ENCODE measurements at places on chromosomes 2 and 18.

- DNase-seq, result peak; percentile 50
Measured at GRCh38 chr2:38076152-38076709, 280 bp upstream of the CYP1B1 start.

- no peak for DNase-seq
Measured at GRCh38 chr2:199484927-199485326, 27.2 kb upstream of the SATB2 start.

DNA sequence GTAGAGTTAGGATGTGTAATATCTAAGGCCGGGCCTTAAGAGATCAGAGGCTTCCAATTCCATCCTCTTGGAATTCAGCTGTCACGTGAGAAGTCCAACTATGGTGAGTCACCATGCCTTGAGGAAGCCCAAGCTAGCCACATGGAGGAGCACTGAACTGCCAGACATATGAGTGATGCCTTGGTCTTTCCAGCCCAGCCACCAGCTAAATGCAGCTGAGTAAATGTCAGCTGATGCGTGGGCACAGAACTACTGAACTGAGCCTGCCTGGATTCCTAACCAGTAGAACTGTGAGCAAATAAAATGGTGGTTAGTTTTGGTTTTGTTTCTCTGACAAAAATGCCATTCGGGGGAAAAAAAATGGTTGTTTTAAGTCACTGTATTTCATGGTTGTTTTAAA lies 153.7 kb upstream of the SERTAD2 start:
- DNase-seq, result peak; percentile 50

DNA sequence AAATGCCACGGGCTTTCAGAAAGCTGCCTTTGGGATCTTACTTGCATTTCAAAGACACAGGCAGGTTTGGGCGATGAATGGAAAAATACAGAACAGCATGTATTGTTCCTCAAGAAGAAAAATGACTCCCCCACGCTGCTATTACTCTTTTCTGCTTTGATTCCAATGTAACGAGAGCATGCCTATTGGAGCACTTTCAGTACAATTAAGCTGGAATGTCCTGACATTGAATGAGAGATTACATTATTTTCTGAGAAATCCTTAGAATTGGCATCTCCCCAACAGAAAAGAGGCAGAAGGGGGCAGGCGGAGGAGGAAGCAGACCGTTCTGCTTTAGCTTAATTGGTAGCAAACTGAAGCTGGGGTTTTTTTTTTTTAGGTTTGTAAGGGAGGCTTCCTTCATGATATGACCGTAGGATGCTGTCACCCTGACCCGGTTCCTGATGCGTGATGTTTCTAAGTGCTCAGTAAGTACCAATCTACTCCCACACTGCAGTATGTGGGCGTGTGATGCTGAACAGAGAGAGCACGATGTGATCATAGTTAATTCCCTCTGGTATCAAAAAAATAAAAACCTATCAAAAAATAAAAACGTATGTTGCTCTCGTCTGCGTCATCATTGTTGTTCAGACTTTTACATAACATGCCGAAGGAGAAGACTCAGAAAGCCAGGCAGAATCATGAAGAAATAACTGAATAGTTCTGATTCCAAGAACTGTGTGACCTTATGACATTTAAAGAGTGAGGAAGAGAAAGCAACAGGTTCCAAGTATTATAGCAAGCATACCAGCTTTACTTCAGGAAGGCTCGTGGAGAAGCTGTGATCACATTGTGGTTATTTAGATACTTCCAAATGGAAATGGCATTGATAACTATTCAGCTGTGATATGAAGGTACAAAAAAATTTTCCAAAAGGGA lies 40.5 kb downstream of the LONRF2 start:
- DNase-seq, result no peak

- DNase-seq, result no peak
Measured at GRCh38 chr2:153890576-153890975, 18.9 kb downstream of the GALNT13 start.

GRCh38 chr2:41933046-41933420 lies 114.8 kb upstream of the PKDCC start:
- DNase-seq, result no peak

GRCh38 chr2:60555066-60555782 lies 1.8 kb upstream of the BCL11A start:
- peak; percentile 45 for DNase-seq

- DNase-seq, result no peak
Measured at GRCh38 chr2:33238111-33238510, 238.3 kb upstream of the RASGRP3 start.

- no peak for DNase-seq
Measured at GRCh38 chr18:24560511-24560981, 100.1 kb downstream of the HRH4 start.

DNA sequence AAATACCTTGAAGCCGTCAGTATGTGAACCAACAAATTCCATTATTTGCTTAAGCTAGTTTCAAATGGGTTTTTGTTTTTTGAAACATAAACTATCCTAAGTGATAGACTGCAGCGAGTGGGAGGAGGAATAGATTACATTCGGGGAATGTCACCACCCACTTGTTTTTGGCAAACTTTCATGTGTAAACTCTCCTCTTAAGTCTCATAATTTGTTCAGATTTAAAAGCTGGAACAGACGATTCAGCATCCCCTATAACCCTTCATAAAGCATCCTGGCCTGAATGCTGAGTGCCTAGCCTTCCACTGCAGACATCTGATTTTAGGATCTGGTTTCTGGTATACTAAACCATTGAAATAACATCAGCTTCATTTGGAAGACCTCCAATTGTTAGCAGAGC lies 51.0 kb downstream of the CPO start:
- no peak for DNase-seq

- DNase-seq, result no peak
Measured at GRCh38 chr18:45248240-45248903, 366.9 kb upstream of the SLC14A2 start.

GRCh38 chr18:74587441-74587840 lies 10.2 kb upstream of the ZNF407 start:
- no peak for DNase-seq

DNA sequence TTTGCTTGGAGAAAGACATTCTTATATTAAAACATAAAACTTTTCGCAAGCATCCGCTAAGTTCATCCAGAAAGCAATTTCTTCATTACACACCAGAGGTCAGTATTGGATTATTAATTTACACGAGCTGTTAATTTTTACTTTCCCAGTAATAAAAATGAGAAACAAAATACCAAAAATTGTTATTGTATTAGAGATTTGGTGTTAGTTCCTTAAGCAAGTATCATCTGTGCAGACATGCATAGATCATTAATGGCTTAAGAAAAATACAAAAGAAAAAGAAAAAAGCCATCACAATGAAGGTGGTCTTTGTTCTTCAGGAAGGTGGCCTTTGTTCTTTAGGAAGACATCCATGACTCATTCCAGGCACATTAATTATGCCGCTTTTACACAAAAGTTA lies 53.6 kb upstream of the HNMT start:
- DNase-seq, result no peak

- no peak for DNase-seq
Measured at GRCh38 chr2:197500503-197501131, 438 bp downstream of the HSPE1 start.

GRCh38 chr18:31102025-31102684 lies at the start of gene DSC2:
Gene DSC2, minus strand, starts transcription at chr18:31102421. Its CDS starts 450 bp downstream, at chr18:31101971.
- DNase-seq, result no peak

GRCh38 chr2:126809340-126809739 lies 89.3 kb upstream of the TEX51 start:
- DNase-seq, result no peak

DNA sequence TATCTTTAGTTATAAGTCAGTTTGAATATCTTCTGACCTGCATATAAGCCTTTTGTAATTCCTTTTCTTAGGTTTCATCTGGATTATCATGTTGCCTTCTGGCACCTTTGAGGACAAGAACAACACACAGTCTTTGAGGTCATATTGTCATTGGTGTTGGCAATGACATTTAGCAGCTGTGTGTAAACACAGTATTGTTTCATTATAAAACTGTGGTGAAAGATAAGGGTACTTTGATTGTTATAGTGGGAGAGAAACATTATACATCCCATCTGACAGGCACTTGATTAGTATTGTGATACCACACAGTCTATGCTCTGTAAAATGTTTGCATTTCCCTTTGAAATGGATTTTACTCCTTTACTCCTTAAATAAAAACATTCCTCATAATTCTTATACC lies 313.5 kb downstream of the RPRM start:
- DNase-seq, result no peak

DNA sequence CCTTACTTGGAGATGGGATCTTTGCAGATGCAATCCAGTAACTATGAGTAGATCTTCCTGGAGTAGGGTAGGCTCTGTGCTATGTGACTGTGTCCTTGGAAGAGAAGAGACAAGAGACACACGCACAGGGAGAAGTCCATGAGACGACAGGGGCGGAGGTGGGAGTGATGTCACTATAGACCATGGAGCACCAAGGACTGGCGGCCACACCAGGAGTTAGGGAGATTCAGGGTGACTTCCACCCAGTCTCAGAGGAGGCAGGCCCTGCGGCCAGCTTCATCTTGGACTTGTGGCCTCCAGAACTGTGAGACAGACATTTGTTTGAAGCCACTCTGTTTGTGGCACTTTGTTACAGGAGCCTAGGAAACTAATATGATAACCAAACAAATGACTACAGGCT lies 177.8 kb downstream of the INHBB start:
- no peak for DNase-seq

GRCh38 chr2:124426625-124427024 lies 401.5 kb downstream of the CNTNAP5 start:
- DNase-seq, result no peak

DNA sequence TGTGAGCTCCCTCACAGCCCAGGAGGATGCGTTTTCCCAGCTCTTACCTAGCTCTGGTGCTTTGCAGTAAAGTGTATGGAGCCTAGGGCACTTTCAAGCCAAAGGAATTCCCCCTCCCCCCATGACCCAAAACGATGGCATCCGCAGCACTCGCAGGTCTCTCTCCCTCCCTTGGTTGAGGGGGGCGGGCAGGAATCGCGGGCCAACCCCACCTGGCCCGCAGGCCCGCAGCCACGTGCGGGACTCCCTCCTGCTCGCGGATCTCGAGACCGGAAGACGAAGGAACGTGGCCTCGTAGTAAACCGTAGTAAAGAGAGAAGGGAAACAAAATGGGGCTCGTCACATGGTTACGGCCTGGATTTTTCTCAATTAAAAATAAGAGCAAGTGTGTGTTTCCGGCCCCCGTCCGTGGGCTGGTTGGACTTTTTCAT lies 8.5 kb downstream of the IRS1 start:
- no peak for DNase-seq

DNA sequence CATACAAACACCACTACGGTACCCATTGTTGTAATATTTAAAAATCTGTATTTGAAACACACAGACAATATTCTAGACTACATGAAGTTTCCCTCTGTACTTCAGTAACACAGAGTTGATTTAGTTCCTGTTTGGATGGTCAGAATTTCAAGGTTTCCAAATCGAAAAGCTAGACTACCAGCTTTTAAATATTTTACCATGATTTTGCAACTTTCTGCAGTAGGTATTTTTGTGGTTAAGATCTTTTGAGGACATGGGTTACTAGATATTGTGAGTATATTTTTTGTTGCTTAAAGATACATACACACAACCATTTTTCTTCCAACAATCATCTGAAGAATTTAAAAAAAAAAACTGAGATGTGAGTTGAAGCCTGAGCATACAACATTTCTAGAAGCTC lies 10.9 kb downstream of the SERPINB5 start:
- DNase-seq, result no peak

- DNase-seq, result no peak
Measured at GRCh38 chr2:152826581-152827279, 108.3 kb downstream of the ARL6IP6 start.

GRCh38 chr2:178304333-178304732 lies 110.0 kb downstream of the OSBPL6 start:
- DNase-seq, result no peak

GRCh38 chr2:105746177-105747080 lies 1.7 kb downstream of the NCK2 start:
- peak; percentile 87 for DNase-seq

- no peak for DNase-seq
Measured at GRCh38 chr18:78658531-78658930, 321.1 kb upstream of the SALL3 start.

DNA sequence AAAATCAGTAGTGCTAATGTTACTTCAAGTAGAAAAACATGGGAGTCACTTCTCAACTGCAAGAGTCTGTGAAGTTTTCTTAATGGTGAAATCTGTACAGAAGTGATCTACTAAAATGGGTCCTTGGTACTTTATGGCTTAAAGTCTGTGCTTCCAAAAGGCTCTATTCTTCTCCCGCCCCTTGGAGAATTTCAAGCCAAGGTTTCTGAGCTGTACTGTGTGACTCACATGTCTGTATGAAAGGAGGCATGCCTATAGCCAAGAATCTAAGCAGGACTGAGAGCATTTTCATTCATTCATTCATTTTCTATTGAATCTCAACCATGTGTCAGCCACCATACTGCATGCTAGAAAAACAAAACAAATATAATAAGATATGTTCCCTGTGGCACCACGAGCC lies 19.8 kb upstream of the DDX18 start:
- DNase-seq, result no peak

DNA sequence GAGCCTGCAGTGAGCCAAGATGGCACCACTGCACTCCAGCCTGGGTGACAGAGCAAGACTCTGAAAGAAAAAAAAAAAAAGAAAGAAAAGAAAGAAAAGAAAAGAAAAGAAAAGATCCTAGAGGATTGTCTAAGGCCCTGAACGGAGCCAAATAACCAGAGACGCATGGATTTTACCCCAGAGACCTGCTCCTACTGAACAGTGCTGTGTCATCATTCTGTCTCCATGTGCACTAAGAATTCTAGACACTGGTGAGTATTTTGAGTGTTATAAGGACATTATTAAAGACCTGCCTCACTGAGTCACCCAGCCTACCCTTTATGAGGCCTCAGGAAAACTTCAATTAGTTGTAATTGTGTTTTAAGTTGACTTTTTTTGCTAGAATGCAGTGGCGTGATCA lies 61.9 kb upstream of the RIOK3 start:
- DNase-seq, result no peak

GRCh38 chr2:162579169-162579568 lies 235.2 kb downstream of the GCA start:
- no peak for DNase-seq

GRCh38 chr2:188380280-188380679 lies 88.6 kb downstream of the GULP1 start:
- no peak for DNase-seq

DNA sequence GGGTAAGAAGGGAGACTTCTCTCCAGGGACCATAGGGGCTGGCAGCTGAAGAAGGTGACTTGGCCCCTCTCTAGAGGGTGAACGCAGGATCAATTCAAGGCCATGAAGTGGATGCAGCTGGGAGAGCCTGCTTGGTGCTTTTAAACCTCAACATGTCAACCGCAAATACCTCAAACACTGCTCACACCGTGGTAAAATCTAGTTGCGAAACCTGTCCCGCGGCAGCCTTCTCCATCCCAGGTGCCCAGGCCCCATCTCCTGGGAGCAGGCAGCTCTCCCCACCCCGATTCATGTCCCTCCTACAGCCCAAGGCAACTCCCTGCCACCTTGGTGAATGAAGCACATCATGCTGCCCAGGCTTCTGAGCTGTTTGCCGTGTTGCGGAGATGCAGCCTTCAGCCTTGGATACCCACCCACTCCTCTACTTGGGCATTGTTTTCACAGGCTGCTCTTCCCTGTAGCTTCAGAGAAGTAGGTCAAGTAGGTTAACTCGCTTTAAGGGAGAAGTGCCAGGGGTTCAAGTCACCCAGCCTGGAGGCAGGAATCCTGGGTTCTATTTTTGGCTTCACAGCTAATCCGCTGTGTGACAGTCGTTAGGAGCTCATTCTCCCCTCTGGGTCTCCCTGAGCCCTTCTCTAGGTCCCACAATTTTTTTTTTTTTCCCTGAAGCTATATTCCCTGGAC lies 6.2 kb upstream of the EFR3B start:
- no peak for DNase-seq

Data from stimulated activated CD4-positive, alpha-beta T cell treated with anti-CD3 and anti-CD28 coated beads, Interleukin-2, amount 100 ng/mL, for 48 hours (primary cell).